Stimulated activated CD4-positive, alpha-beta T cell treated with anti-CD3 and anti-CD28 coated beads, Interleukin-2, amount 100 ng/mL, for 48 hours (primary cell): ENCODE measurements at places on chromosomes 2 and 18.

DNA sequence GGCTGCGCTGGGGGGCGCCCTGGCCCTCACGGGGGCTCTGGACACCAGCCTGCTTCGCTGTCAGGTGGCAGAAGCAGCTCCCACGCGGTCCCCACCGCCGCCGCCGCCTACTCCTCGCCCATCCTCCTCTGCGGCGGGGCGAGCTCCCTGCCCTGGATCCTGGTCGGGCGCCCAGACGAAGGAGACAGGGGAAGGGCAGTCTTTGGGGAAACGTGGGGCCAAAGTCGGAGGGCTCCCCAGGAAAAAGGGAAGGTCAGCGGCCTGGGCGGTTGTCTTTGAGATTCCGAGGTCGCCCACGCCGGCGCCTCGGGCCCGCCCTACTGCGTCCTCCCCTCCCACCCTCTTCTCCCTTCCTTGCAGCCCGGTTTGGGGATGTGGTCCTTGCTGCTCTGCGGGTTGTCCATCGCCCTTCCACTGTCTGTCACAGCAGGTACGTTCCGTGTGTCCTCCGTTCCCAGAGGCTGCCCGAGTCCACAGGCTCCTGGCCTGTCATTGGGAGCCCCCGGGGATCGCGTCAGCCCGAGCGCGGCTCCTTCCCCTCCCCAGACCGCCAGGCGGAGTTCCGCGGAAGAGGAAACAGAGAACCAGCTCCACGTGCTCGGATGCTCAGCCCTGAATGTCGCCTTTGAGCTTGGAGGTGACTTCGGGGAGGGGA is 800 bp downstream of the IL1RL2 start:
- peak; percentile 36 for DNase-seq

- no peak for DNase-seq
Observed at GRCh38 chr18:58618822-58619595, 9.9 kb downstream of the ALPK2 start.

GRCh38 chr2:82811946-82812345 is 1647.1 kb downstream of the SUCLG1 start:
- DNase-seq, result no peak

DNA sequence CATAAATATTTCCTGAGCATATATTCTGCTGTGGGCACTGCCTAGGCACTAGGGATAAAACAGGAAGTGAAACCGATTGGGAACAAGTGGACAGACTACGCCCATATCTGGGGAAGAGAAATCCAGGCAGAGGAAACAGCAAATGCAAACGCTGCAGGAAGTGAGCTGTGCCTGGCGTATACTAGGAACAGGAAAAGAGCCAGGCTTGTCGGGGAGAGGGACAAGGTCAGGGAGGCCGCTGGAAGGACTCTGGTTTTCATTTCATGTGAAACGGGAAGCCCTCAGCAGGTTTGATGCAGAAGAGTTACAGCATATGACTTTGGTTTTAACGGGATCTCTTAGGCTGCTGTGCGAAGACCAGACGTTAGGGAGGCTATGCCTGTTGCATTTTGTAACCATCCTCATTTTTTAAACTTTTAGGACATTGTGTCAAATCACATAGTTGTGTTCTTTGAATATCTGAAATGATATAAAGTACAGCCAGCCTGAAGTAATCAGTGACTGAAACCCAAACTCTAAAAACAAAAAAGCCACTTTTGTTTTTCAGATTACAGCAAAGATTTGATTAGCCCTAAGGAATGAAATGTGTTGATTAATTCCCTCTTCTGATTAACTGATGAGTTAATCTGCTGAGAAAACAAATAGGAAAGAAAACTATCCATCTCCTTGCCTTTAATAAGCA is 110.2 kb upstream of the PIEZO2 start:
- DNase-seq, result no peak

GRCh38 chr2:42973726-42974125 is 181.3 kb upstream of the HAAO start:
- DNase-seq, result no peak

DNA sequence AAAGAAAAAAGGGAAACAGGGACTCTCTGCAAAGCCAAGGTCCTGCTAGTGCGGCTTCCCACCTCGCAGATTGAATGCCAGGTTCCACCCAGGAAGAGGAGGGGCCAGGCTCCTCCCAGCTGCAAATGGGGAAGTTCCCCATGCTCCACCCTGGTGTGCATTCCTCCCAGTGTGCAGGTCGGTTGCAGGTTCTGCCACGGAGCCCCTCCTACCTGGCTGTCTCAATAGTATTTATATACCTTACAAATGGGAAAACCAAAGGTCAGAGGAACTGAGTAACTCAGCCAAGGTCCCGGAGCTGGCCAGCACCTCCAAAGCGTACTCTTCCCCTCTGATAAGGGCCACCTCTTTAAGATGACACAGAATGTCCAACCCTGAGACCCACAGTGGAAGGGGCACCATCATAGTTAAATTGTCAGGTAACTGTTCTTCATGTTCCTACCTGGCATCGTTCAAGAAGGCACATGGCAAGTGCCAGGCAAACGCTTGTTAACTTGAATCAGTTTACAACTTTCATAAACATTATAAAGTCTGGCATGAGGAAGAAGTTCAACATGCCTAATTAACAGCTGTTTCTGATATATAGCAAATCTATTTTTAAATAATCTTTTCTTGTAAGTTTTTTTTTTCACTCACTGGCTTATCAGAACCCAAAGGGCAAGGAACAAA is 35.5 kb downstream of the POU3F3 start:
- DNase-seq, result no peak

- peak; percentile 64 for DNase-seq
Observed at GRCh38 chr2:105873721-105874120, 129.0 kb downstream of the NCK2 start.

DNA sequence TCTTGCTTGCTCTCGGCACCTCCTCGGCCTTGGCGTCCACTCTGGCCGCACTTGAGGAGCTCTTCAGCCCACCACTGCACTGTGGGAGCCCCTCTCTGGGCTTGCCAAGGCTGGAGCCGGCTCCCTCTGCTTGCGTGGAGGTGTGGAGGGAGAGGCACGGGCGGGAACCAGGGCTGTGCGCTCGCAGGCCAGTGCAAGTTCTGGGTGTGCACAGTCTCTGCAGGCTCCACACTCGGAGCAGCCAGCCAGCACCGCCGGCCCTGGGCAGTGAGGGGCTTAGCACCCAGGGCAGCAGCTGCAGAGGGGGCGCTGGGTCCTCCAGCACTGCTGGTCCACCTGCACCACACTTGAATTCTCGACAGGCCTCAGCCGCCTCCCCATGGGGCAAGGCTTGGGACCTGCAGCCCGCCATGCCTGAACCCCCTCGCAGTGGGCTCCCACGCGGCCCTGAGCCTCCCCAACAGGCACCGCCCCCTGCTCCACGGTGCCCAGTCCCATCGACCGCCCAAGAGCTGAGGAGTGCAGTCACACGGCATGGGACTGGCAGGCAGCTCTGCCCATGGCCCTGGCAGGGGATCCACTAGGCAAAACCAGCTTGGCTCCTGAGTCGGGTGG is 411.2 kb upstream of the CHAC2 start:
- DNase-seq, result no peak

DNA sequence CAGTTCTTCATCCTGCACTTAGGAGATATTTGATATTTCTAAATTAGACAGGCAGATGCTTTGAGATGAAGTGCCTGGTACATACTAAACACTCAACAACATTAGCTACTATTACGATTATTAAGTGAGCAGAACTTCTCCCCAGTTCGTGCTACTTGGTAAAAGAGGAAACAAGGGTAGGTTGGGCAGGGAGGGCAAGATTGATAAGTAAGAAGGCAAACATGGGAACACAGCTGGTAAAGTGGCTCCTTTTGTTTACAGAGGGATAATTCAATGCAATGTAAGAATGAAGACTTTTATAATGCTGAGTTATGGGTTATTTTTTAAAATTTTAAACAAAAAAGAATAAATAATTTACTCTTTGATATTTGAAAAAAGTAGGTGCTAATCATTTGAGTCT is 15.9 kb upstream of the WIPF1 start:
- no peak for DNase-seq

DNA sequence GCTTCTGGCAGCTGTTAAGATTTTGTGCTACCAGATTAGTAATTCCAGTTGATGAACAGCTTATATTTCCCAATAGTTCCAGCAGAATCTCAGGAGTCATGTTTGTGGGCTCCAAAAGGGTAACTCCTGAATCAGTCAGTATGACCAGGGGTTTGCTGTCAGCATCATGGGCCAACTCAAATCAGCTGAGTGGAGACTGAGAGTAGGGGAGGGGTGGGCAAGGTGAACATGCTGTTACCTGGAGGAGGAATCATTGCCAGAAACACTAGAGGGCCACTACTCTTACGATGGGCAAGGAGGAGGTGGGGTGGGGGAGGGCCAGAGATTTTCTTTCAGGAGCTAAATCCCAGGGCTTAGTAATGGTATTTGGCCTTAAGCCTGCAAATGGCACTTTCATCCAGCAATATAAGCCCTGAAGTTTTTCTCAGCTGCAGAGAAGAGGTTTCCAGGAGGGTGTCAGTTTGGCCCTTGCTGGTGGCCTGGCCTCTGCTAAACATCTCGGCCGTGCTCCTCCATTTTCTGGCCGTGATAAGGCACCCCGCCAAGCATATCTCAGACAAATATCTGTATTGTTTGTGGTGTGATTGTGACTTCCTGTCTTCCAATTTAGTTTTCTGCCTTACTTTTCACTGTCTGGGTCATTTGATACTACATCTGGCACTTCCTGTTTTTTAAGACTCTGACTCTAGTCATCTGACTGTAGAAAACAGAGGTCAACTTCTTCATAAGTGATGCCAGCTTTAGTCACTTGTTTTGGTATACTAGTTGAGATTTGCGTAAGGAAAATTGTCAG is 120.5 kb upstream of the CXCR4 start:
- peak; percentile 19 for DNase-seq

- DNase-seq, result no peak
Observed at GRCh38 chr18:7877609-7878008, 310.5 kb downstream of the PTPRM start.

DNA sequence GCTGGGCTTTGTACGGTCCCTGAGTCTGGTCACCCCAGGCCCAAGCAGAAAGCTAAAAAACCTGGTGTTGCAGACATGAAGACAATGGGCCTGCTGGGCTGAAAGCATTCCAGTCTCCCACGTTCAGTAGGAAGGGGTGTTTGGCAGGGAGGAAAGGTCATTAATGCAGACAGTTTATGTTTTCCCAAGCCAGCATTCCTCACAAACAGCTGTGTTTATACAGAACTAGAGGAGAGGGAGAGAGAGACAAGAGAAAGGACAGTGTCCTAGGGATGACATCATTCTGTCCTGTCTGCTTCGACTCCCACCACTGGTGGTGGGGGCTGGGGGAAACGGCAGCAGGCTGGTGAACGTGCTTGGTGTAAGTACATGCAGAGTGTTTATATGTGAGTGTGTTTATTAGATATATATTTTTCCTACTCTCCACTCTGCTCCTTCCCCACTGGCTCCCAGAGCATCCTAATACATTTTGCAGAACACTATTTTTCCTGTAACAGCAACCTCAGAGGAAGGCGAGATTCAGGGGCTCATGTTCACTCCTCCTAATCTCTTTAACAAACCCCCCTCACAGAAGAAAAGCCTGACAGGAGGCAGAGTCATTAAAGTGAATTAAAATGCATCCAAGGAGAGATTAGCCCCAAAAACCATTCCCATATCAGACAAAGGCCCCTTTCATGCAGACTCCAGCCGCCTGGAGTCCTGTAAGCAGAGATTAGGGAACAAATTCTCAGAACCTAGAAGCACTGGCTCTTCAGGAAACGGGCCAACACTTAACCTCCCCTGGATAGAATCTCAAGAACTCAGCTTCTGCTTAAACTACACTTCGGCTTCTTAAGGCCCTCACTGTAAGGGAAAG is 380.4 kb downstream of the TNS1 start:
- DNase-seq, result no peak

DNA sequence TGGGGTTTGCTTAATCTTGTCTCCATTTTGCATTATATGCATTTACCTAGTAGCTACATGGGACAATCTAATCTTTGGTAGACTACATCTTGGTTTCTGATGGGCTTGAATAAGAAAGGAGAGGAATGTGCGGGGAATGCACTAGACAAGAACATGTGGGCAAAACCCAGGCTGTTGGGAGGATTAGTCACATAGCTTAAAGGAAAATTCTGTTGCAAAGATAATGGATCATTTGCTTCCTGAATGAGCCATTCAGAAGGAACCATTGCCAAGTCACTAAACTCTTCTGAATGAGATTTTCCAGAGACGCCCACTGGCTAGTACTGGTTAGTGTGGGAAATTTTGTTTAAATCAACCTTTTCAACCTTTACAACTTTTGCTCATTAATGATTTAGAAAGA is 84.8 kb downstream of the OSBPL6 start:
- no peak for DNase-seq

- no peak for DNase-seq
Observed at GRCh38 chr2:203875471-203875870, 7.9 kb downstream of the CTLA4 start.

DNA sequence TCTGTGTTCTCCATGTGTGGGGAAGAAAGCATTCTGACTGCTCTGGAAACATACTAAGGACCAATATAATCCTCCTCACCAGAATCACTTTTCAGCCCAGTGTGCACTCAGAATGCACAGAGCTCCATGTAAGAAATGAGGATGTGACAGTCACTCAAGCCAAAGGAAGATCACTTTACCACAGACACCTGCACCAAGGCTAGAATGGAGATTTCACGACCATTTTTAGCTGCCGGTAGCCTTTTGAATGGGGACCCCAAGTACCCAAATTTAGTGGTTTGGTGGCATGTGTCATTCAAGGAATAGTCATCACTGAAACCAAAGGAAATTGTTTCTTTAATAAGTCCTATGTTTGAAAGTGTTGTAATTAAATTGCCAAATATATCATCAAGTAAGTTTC is 613.2 kb upstream of the ACVR2A start:
- no peak for DNase-seq

- no peak for DNase-seq
Observed at GRCh38 chr2:193808877-193809276, 1614.1 kb upstream of the TMEFF2 start.

- DNase-seq, result no peak
Observed at GRCh38 chr18:52237551-52237950, 102.4 kb upstream of the DCC start.

DNA sequence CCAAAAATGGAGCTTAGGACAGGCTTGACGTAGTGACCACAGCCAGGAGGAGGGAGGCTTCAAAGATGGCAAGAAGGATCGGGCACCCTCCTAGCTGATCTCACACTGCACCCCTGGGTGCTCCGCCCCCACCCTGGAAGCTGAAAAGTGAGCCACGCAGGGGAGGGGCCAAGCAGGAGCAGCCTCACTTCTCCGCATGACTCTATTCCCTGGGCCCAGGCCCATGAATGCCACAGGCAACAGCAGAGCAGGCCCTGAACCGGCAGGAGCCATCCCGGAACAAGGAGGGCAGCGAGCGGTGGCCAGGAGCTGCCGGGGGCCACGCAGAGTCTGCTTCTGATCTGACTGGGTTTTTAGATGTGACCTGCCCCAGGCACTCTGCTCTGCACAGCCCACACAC is 30.0 kb downstream of the BIN1 start:
- no peak for DNase-seq

- DNase-seq, result peak; percentile 54
Observed at GRCh38 chr2:239298116-239298804, 102.6 kb downstream of the HDAC4 start.
